ENCODE measurements at places on chromosomes 4 and X. TPM values are rescaled to one million over a fixed set of nuclear protein-coding genes. Genes with fewer than 3 reads are reported as not detected.

DNA sequence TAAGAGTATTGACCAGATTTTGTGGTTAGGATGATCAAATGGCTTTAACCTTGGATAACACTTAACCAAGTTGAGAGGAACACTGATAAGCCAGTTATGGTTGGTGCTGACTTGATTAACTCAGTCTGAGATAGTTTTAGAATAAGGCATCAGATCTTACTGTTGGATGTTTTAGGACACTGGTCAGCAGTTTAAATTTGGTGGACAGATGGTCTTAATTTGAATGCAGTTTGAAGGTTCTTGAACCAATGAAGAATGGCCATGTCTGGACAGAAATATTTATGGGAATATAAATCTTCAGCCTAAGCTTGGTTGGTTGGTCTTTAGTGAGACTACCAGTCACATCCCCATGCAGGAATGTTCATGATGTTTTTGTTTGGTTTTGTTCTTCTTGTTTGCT, 2.6 kb upstream of the GIMD1 start:
- no peak for DNase-seq

DNA sequence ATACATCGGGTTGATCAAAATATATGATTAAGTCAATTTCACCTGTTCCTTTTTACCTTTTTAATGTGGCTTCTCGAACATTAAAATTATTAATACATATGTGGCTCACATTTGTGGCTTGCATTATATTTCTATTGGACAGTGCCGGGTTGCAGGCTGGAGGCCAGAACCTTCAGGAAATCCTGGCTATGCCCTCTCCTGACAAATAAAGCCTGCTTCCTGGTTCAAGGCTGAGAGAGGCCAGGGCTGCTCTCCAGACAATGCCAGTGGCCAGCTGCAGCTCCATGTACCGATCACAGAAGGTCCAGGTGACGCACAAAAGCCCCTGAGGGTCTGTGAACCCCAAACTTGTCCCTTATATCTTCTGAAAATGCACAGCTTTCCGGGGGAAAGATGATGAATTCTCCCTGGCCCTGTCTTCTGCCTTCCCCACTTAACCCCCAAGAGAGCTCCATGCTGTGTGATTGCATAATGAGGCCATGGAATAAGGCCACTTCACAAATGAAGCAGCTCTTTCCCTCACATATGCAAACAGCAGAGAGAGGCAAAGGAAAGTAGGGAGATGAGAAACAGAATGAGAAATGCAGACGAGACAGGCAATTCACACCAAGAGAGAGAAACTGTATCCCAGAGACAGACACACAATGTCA, 241.2 kb downstream of the BCOR start:
- DNase-seq = no peak

Gene CSAG3
- not detected for total RNA-seq

DNA sequence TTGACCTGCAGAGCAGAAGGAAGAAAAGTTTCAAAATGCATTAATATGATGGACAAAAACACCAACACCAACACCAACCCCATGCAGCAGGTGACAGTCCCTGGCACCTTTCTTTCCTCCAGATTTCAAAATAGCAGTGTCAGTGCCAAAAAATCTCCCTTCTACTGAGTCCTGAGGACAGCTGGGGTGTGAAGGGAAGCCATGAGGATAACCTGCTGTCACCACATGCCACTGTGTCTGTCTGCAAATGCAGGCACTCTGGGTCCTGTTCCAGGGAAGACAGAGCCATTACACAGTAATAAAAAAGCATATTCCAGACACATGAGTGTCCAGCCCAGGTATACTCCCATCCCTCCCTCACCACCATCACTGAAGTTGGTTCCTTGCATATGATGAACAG, 187.5 kb downstream of the BMP15 start:
- DNase-seq = no peak

GRCh38 chr4:128716338-128716737, 93.2 kb upstream of the JADE1 start:
- DNase-seq = no peak

DNA sequence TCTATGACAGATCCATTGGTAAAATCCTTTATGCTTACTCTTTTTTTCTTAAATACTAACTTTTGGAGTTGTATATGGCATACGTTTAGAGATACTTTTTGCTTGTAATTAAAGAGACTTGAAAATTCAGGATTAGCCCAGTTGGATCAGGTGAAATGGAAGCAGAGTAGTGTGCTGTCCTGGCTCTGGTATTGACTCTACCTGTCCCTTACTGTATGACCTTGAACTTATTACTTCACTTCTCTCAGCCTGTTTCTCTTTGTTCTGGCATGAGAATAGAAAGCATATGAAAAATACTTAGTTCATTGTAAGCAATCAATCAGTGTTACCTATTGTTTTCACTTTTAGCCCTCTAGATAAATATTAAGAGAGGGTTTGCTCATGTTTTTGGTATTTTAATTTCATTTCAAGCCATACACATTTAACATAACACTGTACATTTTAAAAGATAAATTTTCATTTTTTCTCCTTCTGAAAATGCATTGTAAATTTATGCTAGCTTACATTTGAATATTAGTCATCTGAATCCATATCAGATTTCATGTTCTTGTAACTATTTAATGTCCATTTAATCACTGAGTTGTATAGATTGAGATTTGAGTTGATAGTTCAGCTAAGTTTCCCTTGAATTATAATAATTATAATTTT, 35.9 kb downstream of the GUCY1B1 start:
- no peak for DNase-seq

GRCh38 chrX:136168929-136169735, 21.8 kb downstream of the FHL1 start:
- peak; percentile 52 for DNase-seq

GRCh38 chr4:77155631-77156452, 1.2 kb upstream of the CCNG2 start:
- DNase-seq = no peak

Gene STATH
- total RNA-seq = not detected

DNA sequence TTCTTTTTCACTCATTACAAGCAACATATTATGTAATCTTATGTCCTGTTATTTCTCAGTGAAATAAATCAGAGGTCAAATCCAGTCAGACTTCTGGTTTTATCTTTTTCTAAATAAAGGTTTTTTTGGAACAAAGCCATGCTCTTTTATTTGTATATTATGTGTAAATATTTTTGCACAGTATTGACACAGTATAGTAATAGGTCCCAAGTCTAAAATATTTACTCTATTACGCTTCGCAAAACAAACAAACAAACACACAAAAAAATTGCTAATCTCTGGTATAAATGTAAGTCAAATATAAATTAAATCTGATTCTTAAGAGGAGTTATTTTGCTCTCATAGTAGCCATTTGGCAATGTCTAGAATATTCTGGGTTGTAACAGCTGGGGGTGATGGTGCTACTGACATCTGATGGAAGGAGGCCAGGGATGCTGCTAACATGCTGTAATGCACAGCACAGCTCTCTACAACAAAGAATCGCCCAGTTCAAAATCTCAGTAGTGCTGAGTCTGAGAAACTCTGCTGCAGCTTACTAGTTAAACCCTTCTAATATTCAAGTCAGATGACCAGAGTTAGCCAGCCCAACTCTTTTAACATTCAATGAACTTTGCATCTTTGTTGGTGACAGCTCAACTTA, 602.1 kb downstream of the RAB28 start:
- no peak for DNase-seq

DNA sequence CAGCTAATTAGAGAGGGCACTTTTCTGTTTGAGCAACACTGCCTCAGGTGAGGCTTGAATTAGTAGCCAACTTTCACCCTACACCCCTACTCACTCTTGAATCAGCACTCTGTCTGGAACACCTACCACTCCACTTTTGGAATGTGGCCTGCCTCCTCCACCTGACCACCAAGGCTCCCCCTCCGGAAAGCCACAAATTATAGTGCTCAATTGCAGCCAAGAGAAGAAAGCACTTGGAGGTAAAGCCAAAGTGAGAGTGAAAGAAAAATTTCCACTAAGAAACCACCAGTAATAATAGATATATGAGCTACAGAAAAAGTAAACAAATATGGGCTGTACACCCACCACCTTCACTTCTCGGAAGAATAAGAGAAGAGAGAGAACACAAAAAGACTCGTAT, 41.1 kb downstream of the PPP3CA start:
- no peak for DNase-seq

DNA sequence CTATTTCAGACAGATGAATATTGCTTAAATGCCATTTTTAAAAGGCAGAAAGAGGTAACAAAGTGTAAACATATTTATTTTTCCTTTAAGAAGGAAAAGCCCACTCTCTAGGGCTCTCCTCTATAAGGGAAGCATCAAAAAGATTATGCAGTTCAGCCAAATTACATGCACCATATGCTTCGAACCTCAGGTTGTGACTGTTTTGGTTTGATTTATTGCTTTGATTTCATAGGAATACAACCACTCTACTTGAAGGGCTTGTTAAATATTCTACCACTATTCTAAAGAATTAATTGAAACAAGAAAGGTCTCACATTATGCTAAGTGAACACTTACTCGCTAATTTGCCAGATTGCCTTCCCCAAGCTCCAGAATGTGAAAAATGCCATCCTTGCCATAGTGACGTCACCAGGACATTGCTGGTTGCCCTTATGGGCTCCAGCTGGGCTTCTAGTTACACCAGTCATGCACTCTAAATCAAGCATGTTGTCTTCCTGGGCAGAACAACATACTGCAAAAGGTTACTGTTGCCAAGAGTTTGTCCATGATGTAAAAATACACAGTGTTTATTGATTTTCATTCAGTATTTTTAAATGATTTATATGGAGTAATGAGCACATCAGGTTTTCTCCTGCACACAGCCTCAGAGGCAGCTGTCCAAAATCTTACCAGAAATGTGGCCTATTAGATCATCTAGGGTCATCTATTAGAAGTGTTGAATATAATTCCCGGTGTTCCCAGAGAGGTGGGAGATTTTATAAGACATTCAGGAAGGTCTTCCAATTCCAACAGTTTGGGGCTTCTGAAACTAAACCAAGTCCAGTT, 164.4 kb upstream of the RAPGEF2 start:
- DNase-seq = no peak

DNA sequence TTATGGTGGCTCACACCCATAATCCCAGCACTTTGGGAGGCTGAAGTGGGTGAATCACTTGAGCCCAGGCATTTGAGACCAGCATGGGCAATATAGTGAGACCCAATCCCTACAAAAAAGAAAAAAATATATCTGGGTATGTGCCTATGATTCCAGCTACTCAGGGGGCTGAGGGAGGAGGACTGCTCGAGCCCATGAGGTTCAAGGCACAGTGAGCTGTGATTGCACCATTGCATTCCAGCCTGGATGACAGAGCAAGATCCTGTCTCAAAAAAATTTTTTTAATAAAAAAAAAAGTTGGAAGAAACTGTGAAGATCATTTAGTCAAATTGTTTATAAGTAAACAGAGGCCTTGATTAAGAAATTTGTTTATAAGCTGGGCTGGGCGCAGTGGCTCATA, 39.7 kb downstream of the KLHL8 start:
- no peak for DNase-seq

Gene CFAP97
- 49.3 TPM for total RNA-seq

DNA sequence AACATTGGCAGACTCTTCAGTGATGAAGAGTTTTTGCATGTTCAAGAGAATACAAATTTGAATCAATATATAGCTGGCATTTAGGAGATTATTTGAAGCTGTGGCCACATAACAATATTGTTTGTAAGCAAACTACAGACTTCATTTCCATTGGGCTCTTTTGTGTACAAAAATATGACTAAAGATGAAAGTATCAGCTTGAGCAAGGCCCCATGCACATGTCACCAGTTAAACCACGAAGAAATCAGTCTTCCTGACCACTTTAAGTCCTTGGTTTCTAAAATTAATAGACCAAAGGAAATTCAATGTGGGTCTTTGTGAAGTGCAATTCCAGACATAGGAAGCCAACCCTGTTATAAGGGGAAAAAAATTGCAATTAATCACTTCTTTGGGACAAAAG, 1664.6 kb upstream of the ADGRL3 start:
- no peak for DNase-seq

GRCh38 chr4:10496200-10496599, 39.0 kb upstream of the ZNF518B start:
- DNase-seq = no peak

GRCh38 chr4:139709660-139710059, 44.0 kb downstream of the MGST2 start:
- DNase-seq = no peak

DNA sequence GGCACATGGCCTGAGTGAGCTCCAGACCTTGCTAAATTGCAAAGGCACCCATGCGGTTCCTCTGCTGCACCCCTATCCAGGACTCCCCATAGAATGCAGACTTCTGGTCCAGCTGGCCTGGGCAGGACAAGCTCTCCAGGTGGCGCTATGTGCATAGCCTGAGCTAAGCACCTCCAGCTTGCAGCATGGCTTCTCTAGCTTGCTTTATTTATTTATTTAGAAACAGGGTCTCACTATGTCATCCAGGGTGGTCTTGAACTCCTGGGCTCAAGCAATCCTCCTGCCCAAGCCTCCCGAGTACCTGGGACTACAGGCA, 5.5 kb upstream of the WFS1 start:
- DNase-seq = no peak

DNA sequence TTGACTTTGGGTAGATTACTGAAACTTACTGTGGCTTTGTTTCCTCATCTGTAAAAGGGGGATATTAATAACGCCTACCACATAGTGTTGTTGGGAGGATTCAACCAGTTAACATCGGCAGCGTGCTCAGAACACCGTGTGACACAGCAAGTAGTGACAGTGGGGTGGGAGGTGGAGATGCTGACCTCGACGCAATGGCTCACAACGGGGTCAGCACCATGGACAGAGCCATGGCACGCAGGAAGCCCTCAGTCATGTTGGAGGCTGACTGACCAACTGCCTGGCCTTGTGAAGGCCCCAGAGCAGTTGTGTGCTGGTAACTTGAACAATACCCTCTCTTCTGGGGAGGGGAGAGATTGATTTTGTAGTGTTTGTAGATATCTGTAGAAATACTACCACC, 93.2 kb downstream of the WFS1 start:
- DNase-seq = no peak

DNA sequence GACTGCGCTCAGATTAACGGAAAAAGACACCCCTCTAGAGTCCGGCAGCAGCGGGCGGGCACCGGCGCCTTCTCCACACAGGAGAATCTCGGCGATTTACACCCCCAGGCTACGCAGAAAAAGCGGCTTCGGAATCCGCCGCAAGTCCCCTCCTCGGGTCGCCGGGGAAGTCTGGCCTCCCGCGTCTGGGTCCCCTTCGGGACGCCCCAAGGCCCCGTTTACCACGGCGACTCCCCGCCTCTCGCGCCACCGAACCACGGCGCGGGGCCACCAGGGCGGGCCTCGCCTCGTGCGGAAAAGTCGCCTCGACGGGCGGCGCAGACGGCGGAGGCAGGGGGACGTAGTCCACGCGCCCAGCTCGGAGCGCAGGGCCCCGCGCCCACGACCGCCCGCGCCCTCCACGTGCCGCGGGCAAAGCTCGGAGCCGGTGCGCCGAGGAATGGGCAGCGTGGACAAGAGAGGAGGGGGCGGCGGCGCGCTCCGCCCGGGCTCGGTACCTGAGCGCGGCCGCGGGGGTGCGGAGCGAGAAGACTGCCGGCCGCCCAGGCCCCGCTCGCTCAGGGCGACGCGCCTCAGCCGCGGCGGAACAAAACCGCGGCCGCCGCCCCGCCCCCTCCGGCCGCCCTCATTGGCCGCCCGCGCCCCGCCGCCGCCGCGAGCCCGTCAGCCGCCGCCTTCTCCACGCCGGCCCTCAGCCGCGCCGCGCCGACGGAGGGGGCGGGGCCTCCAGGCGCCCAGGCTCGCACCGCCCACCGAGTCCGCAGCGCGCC, at the start of gene FAM53A:
FAM53A (minus strand) TSS at position 578 of the 770 bp plus-strand sequence. CDS start 15,572 bp downstream, outside the sequence.
- DNase-seq = no peak

Gene VCX3A
- total RNA-seq = not detected
